ENCODE measurements at places on chromosomes 7 and 10.

- H3K4me3 ChIP-seq: no peak overlapping the region
- peaks cover 29% of the 10 kb centered on the region for H3K36me3 ChIP-seq
- DNase-seq: no peak
- H3K4me1 ChIP-seq: peaks cover 13% of the 10 kb centered on the region
Observed at GRCh38 chr10:128095027-128095752, 31.0 kb downstream of the MKI67 start.

- H3K4me3 ChIP-seq: no peak overlapping the region
- H3K27me3 ChIP-seq: no peaks in the 10 kb centered on the region
- no peaks in the 10 kb centered on the region for H3K36me3 ChIP-seq
- no peak for DNase-seq
- no peaks in the 10 kb centered on the region for H3K4me1 ChIP-seq
Observed at GRCh38 chr10:52639652-52640051, 132.9 kb downstream of the MBL2 start.

DNA sequence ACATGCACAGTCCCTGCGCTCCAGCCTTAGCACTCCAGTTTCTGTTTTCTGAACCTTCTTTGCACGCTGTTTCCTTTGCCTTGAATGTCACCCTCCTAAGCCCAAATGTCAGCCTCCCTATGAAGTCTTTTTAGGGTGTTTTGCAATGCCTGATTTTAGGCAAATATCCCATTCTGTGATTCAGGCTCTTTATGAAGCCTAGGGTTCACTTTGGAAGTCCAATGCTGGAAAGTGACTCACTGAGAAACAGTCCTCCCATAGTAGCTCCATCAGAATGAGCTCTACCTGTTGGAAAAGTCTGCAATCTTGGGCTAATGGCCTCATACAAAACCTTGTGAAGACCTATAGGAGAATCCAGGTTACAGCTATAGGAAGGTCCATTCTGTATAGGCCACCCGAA lies 5.3 kb downstream of the LAMB4 start:
- H3K36me3 ChIP-seq: no peaks in the 10 kb centered on the region
- no peak for DNase-seq
- H3K4me3 ChIP-seq: no peak overlapping the region
- H3K27me3 ChIP-seq: no peaks in the 10 kb centered on the region

- DNase-seq: peak; percentile 22
- H3K4me1 ChIP-seq: peaks cover 8% of the 10 kb centered on the region
- H3K27ac ChIP-seq: no peak overlapping the region
- H3K27me3 ChIP-seq: peaks cover 92% of the 10 kb centered on the region
- peak overlapping the region; percentile 74 for H3K4me3 ChIP-seq
- no peaks in the 10 kb centered on the region for H3K36me3 ChIP-seq
Observed at GRCh38 chr10:91163869-91164474, 56.5 kb upstream of the PCGF5 start.

DNA sequence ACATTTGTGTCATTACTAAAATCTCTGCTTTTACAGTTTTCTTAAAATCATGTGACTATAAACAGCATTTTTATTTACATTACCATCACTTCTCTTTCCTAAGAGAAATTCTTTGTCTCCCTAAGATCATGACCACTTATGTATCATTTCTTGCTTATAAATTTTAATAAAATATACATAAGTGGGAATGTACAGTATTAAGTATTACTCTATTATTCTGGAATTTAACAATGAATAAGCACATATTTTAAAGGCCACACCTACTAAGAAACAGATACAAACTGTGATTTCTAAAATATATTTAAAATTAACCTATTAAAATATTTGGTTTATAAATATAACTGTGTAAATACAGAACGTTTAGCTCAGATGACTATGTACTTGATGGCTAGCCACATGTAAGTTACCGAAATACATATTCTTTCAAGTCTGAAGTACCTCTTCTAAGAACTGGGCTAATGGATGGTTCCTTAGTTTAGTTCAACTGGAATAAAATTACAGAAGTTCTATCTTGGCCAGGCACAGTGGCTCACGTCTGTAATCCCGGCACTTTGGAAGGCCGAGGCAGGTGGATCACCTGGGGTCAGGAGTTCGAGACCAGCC lies 33.3 kb upstream of the PTPRN2 start:
- H3K4me1 ChIP-seq: peaks cover 48% of the 10 kb centered on the region
- no peak for DNase-seq
- no peak overlapping the region for H3K4me3 ChIP-seq
- H3K36me3 ChIP-seq: peaks cover 30% of the 10 kb centered on the region
- H3K27ac ChIP-seq: no peak overlapping the region
- no peaks in the 10 kb centered on the region for H3K27me3 ChIP-seq

DNA sequence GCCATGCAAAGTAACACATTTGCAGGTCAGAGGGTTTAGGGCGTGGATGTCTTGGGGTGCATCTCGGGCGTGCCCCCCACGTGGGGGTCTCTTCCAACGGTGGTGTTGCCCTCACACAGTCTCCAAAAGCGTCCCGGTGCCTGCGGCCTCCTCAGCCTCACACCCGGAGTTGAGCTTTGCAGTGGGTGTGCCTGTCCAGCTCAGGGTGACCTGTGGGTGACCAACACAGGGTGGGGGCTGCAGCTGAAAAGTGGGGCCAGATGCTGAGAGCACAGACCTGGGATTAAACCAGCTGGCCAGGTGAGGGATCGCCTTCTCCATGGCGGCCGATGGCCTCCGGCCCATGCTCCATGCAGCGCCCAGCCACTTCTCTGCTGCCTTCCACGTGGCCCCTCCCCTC lies 63.1 kb downstream of the PWWP2B start:
- H3K36me3 ChIP-seq: no peaks in the 10 kb centered on the region
- peaks cover 2% of the 10 kb centered on the region for H3K27me3 ChIP-seq
- no peak overlapping the region for H3K27ac ChIP-seq
- H3K4me3 ChIP-seq: no peak overlapping the region
- no peaks in the 10 kb centered on the region for H3K4me1 ChIP-seq
- no peak for DNase-seq

GRCh38 chr7:142500366-142500765 lies 242.5 kb upstream of the PRSS58 start:
- no peak for DNase-seq
- no peaks in the 10 kb centered on the region for H3K36me3 ChIP-seq
- no peak overlapping the region for H3K4me3 ChIP-seq
- H3K4me1 ChIP-seq: no peaks in the 10 kb centered on the region
- peaks cover 12% of the 10 kb centered on the region for H3K27me3 ChIP-seq

GRCh38 chr10:63702092-63702491 lies 180.9 kb downstream of the REEP3 start:
- H3K27me3 ChIP-seq: no peaks in the 10 kb centered on the region
- H3K36me3 ChIP-seq: peaks cover 3% of the 10 kb centered on the region
- no peak overlapping the region for H3K27ac ChIP-seq

DNA sequence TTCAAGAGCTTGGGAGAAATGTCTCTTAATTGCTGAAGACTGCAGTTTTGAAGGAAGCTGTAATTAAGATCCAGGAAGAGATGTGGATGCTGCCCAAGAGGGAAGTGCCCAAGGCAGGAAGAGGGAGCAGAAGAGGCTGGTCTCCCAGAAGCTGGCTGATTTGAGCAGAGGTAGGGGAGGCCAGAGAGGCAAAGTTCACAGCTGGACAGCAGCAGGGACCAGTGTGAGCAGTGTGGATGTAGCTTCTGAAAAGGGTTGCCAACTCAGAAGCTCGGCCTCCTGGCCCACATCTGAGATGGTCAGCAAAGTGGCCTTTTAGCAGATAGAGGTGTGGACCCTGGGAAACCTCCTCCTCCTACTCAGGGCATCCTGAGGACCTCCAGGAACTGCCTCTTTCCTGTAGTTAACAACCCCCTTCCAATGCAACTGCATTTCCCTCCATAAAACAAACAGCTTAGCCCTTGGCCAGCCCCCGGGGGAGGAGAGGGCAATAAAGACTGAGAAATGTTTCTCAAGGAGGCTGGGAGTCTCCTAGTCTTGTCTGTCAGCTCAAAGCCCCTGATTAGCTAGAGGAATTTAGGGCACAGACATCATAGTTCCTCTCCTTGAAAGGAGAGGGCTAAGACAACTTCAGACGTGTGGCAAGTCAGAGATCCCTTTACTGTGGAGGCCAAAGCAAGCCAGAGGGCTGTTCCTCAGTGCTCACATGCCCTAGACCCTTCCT lies 69.5 kb downstream of the PAX2 start:
- H3K4me1 ChIP-seq: peaks cover 24% of the 10 kb centered on the region
- H3K36me3 ChIP-seq: no peaks in the 10 kb centered on the region
- no peak overlapping the region for H3K4me3 ChIP-seq
- DNase-seq: no peak

- no peak overlapping the region for H3K4me3 ChIP-seq
- no peaks in the 10 kb centered on the region for H3K36me3 ChIP-seq
- no peak for DNase-seq
Observed at GRCh38 chr7:116632384-116632783, 39.6 kb upstream of the MET start.

DNA sequence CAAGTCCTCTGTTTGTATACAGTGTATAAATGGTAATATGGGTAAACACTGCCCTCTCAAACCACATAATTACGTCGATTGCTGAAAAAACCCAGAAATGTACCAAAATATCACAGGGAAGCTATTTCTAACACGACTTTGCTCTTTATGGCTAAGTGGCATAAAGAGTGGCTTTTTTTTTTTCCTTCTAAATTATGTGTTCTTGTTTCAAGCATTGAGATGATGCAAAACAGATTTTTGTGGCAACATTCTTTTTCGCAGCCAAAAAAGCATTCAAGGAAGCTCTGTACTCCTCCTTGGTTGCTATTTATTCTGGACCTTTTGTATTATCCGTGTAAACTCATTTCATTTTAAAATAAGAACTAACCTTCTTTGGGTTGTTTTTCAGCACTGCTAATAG lies 138.9 kb downstream of the VTI1A start:
- H3K4me3 ChIP-seq: no peak overlapping the region
- no peak overlapping the region for H3K27ac ChIP-seq
- no peaks in the 10 kb centered on the region for H3K27me3 ChIP-seq
- H3K4me1 ChIP-seq: peaks cover 42% of the 10 kb centered on the region
- DNase-seq: no peak

DNA sequence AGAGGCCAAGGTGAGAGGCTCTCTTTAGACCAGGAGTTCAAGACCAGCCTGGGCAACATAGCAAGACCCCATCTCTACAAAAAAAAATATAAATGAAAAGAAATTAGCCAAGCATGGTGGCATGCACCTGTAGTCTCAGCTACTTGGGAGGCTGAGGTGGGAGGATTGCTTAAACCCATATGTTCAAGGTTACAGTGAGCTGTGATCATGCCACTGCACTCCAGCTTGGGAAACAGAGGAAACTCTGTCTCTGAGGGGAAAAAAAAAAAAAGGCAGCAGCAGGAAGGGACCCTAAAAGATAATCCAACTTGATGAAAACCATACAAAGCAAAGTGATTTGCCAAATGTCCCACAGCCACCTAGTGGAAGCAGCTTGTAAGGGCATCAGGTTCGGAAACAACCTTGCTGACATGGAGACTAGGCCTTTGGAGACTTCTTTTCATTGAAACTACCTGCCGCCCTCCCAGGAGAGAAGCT lies 15.6 kb upstream of the PBLD start:
- peak overlapping the region; percentile 95 for H3K27ac ChIP-seq
- no peaks in the 10 kb centered on the region for H3K4me1 ChIP-seq
- H3K36me3 ChIP-seq: peaks cover 23% of the 10 kb centered on the region
- no peaks in the 10 kb centered on the region for H3K27me3 ChIP-seq

- H3K4me3 ChIP-seq: no peak overlapping the region
- H3K4me1 ChIP-seq: peaks cover 14% of the 10 kb centered on the region
- no peaks in the 10 kb centered on the region for H3K36me3 ChIP-seq
- H3K27me3 ChIP-seq: no peaks in the 10 kb centered on the region
- no peak overlapping the region for H3K27ac ChIP-seq
Observed at GRCh38 chr7:144854839-144855424, 19.1 kb upstream of the TPK1 start.

DNA sequence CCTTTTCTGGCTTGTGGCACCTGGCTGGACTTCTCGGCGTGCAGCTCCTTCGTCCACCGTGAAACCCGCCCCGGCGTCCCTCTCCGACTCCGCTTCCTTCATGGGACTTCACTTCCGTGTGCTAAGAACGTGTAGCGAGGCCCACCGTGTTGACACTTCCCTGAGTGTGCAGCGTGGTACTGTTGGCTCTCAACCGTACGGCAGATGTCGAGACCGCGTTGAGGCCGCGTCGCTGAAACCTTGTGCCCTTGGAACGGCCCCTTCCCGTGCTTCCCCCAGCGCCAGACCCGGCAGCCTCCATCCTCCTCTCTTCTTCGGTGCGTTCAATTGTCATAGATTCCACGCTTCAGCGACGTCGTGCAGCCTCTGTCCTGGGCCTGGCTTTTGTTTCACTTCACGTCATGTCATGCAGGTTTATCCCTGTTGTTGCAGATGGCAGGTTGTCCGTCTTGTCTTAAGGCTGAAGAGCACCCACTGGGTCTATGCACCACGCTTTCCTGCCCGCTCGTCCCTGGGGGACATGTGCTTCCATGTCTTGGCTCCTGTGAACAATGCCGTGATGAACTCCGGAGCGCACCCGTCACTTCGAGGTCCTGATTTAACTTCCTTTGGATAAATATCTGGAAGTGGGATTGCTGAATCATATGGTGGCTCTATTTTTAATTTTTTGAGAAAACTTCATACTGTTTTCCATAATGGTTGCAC lies 465.3 kb downstream of the DNAJB6 start:
- peaks cover 42% of the 10 kb centered on the region for H3K36me3 ChIP-seq
- no peak for DNase-seq
- peaks cover 5% of the 10 kb centered on the region for H3K27me3 ChIP-seq
- H3K4me3 ChIP-seq: no peak overlapping the region
- no peak overlapping the region for H3K27ac ChIP-seq
- peaks cover 8% of the 10 kb centered on the region for H3K4me1 ChIP-seq

- H3K27ac ChIP-seq: peak overlapping the region; percentile 98
- no peaks in the 10 kb centered on the region for H3K27me3 ChIP-seq
- DNase-seq: peak; percentile 90
Observed at GRCh38 chr7:101308245-101309085, 13.1 kb downstream of the IFT22 start.

DNA sequence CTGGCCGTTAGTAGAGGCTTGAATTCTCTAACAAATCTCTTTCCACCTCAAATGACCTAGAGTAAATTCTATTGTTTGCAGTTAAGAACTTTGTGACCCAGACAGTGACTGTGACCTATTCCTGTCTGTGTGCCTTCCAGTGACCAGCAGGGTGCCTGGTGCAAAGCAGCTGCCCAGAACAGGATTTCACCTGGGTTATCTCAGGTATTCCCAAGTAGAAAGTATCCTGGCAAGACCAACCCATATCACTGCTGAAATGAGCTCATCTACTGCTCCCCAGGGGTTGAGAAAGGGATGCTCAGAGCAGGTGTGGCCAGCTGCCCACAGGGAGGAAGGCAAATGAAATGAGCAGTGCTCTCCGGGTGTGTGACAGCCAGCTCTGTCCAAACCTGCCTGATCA lies 2.1 kb upstream of the MSMB start:
- no peaks in the 10 kb centered on the region for H3K27me3 ChIP-seq
- H3K36me3 ChIP-seq: no peaks in the 10 kb centered on the region
- peaks cover 18% of the 10 kb centered on the region for H3K4me1 ChIP-seq
- no peak for DNase-seq

GRCh38 chr10:90992462-90992861 lies 71.6 kb upstream of the ANKRD1 start:
- H3K27ac ChIP-seq: no peak overlapping the region
- no peaks in the 10 kb centered on the region for H3K36me3 ChIP-seq
- H3K4me1 ChIP-seq: no peaks in the 10 kb centered on the region
- peaks cover 10% of the 10 kb centered on the region for H3K27me3 ChIP-seq
- no peak for DNase-seq
